Activated naive CD8-positive, alpha-beta T cell treated with anti-CD3 and anti-CD28 coated beads, Interleukin-2, amount 50 U/mL, for 16 hours (primary cell): ENCODE measurements at places on chromosomes 16 and 17.

DNA sequence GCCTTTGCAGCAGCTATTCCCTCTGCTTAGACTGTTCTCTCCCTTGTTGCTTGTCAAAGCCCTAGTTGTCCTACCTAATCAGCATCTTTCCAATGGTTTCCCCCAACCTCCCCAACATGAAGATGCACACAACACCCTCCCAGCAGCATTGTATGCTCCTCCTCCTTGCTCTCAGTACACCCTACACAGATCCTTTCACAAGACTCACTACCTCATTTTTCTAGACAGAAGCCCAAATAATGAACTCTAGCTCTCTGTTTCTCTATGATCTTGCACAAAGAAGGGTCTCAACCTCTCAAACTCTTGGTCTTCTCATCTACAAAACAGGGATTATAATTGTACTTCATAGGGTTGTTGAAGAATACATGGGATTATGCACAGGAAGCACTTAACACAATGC lies 19.4 kb downstream of the PSME3IP1 start:
- DNase-seq = no peak

GRCh38 chr16:28528463-28528867 lies 10.3 kb downstream of the NUPR1 start:
- DNase-seq = no peak

DNA sequence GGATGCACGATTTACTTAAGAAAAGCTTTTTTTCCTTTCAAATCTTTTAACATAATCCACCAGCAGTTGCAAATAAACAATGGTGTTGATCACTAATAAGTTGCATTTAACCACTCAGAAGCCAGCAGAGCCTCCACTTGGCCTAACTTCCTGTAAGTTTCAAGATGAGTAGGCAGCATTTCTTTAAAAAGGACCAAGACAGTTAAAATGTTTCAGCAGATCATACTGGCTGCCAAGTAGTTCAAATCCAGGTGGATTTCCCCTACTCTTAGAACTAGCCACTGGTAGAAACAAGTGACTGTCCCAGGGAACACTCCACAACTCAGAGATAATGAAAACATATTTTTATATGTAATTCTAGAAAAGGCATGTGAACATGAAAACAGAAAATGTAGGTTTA lies 17.0 kb upstream of the RFFL start:
- DNase-seq = no peak

GRCh38 chr16:426115-426905 lies 861 bp downstream of the RAB11FIP3 start:
- no peak for DNase-seq

- no peak for DNase-seq
These were observed 76.1 kb downstream of the FTO start for GRCh38 chr16:53780051-53780450.

DNA sequence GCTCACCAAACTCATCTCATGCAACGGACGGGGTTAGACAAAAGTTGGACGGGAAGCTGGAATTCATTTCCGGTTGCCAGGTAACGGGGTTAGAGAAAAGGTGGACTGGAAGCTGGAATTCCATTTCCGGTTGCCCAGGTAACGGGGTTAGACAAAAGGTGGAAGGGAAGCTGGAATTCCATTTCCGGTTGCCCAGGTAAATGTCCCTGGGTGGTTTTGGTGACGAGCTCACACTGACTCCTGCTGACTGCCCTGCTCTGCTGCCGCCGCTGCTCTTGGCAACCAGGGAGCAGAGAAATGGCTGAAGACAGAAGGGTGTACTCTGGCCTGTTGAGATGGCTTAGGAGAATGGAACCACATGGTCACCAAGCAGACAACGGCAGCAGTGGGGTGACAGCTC lies 170.3 kb upstream of the RPH3AL start:
- DNase-seq = no peak

- DNase-seq = no peak
These were observed 1.0 kb upstream of the ANTKMT start for GRCh38 chr16:719815-720446.

- DNase-seq = no peak
These were observed 52.5 kb upstream of the MTSS2 start for GRCh38 chr16:70738083-70738977.

GRCh38 chr17:1649844-1650501 lies at the start of gene RILP:
TSS of gene RILP (minus strand) at chr17:1649866. CDS start at chr17:1649804, 62 bp downstream.
- DNase-seq = no peak

- no peak for DNase-seq
These were observed 299.3 kb downstream of the SOX9 start for GRCh38 chr17:72419866-72420774.

GRCh38 chr17:68097161-68097805 lies 61.7 kb downstream of the KPNA2 start:
- no peak for DNase-seq

DNA sequence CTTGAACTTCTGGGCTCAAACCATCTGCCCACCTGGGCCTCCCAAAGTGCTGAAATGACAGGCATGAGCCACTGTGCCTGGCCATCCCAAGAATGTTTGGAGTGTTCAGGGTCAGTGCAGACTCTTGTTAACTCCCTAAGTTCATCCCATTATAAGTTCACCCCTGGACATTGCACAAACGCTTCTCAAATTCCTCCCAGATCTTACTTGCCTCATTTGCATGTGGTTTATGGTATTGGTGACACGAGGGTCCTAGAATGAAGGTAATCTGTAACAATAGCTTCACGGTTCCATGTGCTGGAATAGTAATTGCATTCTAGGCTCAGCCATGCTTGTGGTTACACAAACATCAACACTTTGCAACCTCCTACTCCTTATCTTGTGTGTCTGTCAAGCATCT lies 5.0 kb upstream of the CCDC42 start:
- DNase-seq = no peak

- DNase-seq = no peak
These were observed 11.9 kb downstream of the KIF19 start for GRCh38 chr17:74337834-74338500.

GRCh38 chr17:27920569-27920968 lies 27.4 kb upstream of the LYRM9 start:
- no peak for DNase-seq

DNA sequence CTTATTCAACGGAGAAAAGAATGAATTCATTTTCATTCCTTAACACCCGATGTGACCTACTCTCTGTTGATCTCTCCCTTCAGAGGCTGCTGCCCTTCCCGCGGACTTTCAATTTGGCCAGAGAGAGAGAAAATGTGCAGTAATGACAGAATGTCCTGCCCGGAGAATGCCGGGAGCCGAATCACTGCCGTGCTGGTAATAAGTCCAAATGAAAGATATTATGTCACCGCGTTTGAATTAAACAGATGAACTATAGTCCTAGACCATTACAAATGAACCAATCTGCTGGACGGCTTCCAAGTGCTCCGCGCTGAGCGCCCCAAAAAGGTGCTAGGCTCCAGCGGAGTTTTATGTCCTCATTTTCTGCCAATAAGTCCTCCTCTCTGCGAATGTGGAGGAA lies 14.7 kb upstream of the C16orf82 start:
- DNase-seq = no peak

- no peak for DNase-seq
These were observed 358.5 kb downstream of the CA10 start for GRCh38 chr17:51799981-51800380.

- DNase-seq = no peak
These were observed 8.5 kb upstream of the ITGAL start for GRCh38 chr16:30464078-30464477.

DNA sequence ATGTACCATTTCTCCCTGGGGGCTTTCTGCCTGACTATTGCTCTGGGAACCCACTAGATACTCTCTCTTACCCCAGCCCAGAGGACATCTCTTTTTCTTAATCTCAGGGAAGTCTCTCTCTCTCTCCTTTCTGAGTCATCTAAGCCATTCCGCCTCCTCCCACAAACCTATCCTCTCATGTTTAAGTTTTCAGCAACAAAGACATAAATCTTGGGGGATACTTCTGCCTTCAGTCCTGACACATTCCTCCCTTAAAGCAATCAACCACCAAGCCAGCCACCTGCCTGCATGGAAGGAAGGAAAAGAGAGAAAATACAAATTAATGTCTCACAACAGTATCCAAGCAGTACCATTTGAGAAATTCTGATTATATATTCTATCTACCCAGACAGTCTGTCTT lies 128.8 kb downstream of the HS3ST2 start:
- DNase-seq = no peak

- no peak for DNase-seq
These were observed 7.5 kb downstream of the DCAKD start for GRCh38 chr17:45043813-45044540.

GRCh38 chr17:77470800-77471733 lies 330.3 kb downstream of the SEC14L1 start:
- no peak for DNase-seq

GRCh38 chr16:56424404-56424764 lies 961 bp downstream of the AMFR start:
- DNase-seq = no peak

- DNase-seq = no peak
These were observed 2.8 kb downstream of the MAPK8IP3 start for GRCh38 chr16:1708768-1709180.

GRCh38 chr17:5770441-5771270 lies 186.3 kb upstream of the NLRP1 start:
- DNase-seq = no peak
